Neural crest cell (in vitro differentiated cells): ENCODE measurements at places on chromosomes 5 and 9. TPM values are rescaled to one million over a fixed set of nuclear protein-coding genes. Genes with fewer than 3 reads are reported as not detected.

Gene MRPS2
- 59.8 and 60.6 TPM in 2 replicates for total RNA-seq

Gene SH3PXD2B
- 86.1 and 89.1 TPM in 2 replicates for total RNA-seq

Gene ADGRD2
- 0.44 TPM in 1 of 2 replicates, not detected in the other for total RNA-seq

Gene ORM2
- total RNA-seq = not detected in 2 replicates

- H3K27ac ChIP-seq = no peak overlapping the region
- peaks cover 28% of the 10 kb centered on the region for H3K4me1 ChIP-seq
- H3K4me3 ChIP-seq = no peak overlapping the region
- no peaks in the 10 kb centered on the region for H3K36me3 ChIP-seq
Observed at GRCh38 chr5:128213340-128213739, 129.8 kb downstream of the SLC12A2 start.

DNA sequence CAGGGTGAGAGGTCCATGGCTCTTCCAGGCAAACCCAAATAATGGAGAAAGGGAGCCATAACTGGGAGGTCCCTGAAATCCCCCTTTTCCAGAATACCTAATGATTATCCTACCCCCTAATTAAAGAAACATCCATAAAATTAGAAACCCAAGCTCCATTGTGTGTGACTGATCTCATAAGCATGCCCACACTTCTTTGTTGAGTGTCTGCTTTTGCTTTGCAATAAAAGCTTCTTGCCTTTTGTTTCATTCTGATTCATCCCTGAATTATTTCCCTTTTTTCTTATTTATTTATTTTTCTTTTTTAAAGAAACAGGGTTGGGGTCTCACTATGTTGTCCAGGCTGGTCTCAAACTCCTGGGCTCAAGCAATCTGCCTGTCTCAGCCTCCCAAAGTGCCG, 33.1 kb downstream of the BTF3 start:
- peaks cover 27% of the 10 kb centered on the region for H3K27me3 ChIP-seq
- no peaks in the 10 kb centered on the region for H3K4me1 ChIP-seq
- no peak overlapping the region for H3K4me3 ChIP-seq
- H3K27ac ChIP-seq = no peak overlapping the region
- H3K36me3 ChIP-seq = no peaks in the 10 kb centered on the region
- no peak for DNase-seq
